ENCODE measurements at places on chromosomes 6 and 20.

GRCh38 chr6:99143108-99143861 is 195.5 kb upstream of the FBXL4 start:
- DNase-seq: no peak

DNA sequence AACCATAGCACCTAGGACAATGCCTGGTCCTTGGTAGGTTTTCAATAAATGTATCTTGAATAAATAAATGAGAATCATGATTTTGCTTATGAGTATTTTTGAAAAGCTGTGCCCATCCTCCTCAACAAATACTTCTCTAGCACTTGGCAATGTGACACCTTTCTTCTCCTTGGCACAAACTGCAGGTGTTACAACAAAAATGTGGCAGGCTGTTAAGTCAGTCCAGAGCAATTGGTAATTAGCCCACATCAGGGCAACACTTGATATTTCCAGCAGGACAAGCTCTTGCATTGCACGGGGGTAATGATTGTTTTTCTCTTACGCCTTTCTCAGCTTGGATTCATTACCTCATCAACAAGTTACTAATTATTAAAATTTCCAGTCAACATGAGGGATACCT is 31.6 kb upstream of the SNX9 start:
- no peak for DNase-seq

DNA sequence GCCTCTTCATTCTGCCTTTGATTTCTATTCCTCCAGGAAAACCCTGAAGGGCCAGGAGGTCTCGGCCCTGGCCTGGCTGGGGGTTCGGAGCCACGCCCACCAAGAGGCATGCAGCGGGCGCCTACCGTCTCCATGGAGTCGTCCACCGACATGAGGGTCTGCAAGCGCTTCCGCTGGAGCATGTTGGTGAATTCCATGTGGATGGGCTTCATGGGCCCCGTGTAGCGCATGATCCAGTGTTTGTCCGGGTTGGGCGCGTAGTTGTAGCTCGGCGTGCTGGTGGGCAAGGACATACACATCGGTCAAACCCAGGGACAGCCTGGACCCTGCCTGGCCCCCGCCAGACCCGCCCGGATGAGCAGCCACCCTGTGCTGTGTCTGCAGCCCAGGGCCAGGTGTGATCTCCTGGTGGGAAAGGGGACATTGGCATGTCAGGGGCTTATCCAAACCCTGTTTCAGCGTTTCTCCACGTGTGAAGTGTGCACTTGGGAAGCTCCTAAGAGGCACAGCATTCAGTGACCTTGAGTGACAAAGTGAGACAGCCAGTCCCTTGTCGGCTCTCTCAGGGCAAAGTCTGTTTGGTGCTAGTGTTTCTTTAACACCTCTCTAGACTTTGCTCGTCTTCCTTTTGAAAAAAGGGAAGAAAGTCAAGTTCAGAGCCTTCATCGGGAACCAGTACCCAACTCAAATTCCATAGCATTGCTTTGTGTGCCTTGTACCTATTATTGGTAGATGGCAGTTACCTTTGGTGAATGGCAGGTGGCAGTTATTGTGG is 100.8 kb downstream of the SULF2 start:
- DNase-seq: no peak

GRCh38 chr20:41701588-41702348 is 83.6 kb upstream of the CHD6 start:
- DNase-seq: no peak

DNA sequence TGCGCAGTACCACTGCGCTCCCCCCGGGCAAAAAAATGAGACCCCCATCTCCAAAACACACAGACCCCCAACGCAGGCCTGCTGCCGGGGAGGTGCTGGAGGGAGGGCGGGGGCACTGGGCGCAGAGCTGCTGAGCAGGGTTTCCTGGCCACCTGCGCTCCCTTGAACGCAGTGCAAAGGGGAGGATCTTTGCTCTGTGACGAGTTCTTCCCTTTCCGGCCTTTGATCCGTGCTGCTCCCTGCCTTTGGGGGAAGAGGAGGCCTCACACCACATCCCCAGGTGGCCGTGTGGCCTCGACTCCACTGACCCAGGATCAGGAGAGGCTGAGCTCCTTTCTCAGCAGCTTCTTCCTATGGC is 8.9 kb upstream of the COL20A1 start:
- DNase-seq: no peak

DNA sequence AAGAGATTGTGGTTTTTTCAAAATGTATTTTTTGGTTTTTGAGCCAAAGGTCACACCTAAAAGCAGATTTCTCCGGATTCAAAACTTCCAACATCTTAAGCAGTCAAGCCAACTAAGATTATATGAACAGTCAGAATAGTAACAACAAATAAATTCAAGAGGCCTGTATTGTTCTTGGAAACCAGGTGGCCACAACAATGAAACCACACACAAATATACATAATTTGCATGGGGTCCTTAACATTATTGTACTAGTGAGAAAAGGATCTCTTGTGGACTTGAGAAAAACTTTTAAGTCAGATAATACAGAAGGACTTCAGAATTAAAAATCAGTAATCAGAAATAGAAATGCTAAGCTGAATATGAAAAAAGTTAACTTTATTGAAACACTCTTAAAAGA is 40.6 kb downstream of the NOL7 start:
- no peak for DNase-seq

DNA sequence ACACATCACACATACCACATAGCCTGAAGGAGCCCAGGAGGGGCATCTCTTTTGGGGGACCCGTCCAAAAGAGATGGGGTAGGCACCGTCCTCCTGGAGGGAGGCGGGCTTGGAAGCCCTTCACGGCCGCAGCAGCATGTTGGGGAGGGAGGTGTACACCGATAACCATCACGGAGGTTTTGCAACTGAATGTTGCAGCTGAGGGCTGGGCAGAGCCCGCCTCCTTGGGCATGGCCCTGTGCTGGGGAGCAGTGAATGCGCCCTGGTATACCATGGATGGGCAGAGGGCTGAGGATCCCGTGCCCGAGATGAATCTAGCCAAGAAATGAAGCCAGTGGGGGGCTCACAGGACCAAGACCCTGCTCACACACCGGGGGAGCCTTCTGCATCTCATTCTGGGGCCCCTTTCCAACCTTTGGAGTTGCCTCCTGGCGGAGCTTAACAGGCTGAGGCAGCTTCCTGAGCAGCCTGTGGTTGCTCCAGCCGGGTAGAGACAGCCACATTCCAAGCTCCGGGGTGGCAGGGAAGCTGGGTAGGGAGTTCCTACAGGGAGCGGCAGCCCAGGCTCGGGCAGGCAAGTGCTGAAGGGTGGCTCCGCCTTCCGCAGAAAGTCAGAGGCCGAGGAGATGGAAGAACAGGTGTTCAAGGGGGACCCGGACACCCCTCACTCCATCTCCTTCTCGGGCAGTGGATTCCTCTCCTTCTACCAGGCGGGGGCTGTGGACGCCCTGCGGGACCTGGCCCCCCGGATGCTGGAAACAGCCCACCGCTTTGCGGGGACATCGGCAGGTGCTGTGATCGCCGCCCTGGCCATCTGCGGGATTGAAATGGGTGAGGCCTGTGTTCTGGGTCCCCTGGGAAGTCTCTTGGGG is at the start of gene PNPLA1:
Gene PNPLA1, plus strand, starts transcription at position 227 of the 872 bp plus-strand sequence. Its CDS starts 400 bp downstream, at position 627.
- peak; percentile 40 for DNase-seq

DNA sequence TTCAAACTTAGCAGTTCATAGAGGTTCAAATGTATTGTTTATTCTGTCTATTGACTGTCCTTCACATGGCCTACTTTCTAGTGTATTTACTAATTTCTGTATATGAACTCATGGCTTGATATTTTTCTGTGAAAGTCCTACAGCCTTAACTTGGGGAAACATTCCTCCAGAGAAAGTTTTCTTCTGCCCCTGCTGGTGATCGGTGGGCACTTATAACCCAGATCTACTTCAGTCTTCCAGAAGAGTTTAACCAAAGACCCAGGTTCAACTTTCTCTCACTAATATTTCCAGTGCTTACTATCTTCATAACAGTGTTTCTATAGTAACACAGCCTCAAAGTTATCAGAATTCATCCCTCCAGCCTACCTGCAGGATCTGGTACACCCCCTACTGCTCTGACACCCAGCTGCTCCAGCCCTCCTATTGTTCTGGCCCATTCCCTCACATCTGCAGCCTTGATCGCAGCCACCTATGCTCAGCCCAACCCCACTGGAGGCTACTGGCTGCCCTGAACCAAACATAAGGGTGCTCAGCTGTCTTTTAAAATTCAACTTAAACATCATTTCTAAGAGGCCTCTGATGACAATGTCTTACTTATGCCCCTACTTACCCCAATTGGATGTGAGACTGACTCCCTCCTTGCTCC is 72.3 kb downstream of the TBX18 start:
- DNase-seq: no peak

- no peak for DNase-seq
Observed at GRCh38 chr6:115270953-115271352, 789.7 kb downstream of the FRK start.

- DNase-seq: no peak
Observed at GRCh38 chr6:133768656-133769295, 120.1 kb upstream of the TCF21 start.

- no peak for DNase-seq
Observed at GRCh38 chr6:47917811-47918210, 136.0 kb downstream of the OPN5 start.

- DNase-seq: no peak
Observed at GRCh38 chr6:100462706-100463629, 1.8 kb downstream of the SIM1 start.

- no peak for DNase-seq
Observed at GRCh38 chr6:119673741-119674140, 324.2 kb upstream of the MAN1A1 start.

DNA sequence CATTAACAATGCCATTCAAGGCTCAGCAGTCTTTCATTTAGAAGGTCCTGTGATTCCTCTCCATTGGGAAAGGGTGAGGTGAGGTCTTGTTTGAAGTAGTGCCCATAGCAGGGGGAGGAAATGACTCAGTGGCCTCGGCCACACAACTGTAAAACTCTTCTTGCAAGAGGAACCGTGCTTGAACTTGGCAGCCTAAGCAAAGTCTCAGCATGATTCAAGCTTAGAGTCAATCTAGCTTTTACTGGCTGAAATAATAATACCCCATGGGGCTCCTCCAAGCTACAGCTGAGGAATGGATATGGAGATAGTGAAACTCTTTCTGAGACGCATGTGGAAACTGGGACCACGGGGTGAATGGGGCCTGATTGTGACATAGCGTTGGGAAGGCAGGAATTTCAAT is 428.2 kb downstream of the BMP2 start:
- DNase-seq: no peak

DNA sequence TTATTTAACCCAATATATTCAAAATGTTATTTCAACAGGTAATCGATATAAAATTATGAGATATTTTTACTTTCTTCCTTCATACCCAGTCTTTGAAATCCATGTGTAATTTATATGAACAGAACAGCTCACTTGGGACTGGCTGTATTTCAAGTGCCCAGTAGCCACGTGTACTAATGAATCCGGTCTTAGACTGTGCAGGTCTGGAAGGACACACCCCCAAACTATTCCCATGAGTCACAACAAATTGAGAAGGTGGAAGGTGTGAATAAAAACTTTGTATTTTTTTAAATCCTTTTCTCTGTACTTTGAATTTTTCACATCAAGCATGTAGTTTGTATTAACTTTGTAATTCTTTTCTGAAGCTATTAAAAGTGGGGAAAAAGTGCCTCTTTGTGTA is 2.8 kb downstream of the UNC5CL start:
- no peak for DNase-seq

- peak; percentile 91 for DNase-seq
Observed at GRCh38 chr6:50816115-50816675, 2.5 kb upstream of the TFAP2B start.

- DNase-seq: no peak
Observed at GRCh38 chr20:3082955-3083952, 1.3 kb downstream of the AVP start.

- no peak for DNase-seq
Observed at GRCh38 chr6:110325197-110325596, 33.0 kb downstream of the METTL24 start.

GRCh38 chr6:154874773-154875592 is 120.1 kb upstream of the TIAM2 start:
- no peak for DNase-seq

DNA sequence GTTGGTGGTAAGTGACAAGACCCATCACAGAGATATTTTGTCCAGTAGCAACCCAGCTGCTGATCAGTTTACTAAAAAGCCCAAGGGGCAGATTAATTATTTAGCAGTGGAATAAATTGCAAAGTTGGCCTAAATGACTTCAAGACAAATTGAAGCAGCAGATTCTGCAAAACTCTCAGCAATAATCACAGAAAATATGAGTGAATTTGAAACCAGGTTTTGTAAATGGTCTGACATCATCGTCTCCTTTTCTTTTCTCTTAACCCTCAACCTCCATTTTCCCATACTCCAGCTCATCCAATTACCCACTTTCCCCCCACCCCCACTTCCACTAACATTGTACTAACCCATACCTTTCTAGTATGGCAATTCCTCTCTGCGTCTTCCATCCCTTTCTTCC is 11.3 kb upstream of the PTPRK start:
- DNase-seq: no peak

DNA sequence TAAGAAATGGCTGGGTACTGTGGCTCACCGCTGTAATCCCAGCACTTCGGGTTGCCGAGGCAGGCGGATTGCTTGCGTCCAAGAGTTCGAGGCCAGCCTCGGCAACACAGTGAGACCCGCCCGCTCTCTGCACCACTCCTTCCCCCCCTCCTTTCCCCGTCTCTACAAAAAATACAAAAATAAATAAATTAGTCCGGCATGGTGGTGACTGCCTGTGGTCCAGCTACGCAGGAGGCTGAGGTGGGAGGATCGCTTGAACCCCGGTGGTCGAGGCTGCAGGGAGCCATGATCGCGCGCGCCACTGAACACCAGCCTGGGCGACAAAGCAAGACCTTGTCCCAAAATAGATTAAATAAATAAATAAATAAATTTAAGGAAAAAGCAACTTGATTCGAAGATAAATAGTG is 448 bp upstream of the RNF114 start:
- DNase-seq: no peak

DNA sequence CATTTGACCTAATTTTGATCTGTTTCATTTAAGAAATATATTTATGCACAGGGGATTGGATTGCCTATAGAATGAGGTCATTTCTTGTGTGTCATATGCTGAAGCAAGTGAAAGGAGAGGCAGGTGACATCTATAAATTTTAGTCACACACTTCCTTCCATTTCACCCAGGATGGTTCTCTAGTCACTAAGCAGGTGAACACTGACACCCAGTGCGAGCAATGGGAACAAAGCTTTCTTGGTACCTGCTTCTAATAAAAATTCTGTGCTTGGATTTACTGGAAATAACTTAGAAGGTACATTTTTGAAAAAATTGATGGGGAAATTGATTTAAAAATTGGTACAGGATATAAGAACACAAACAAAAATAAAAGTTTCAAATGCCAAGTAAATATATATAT is 66.9 kb upstream of the MC3R start:
- no peak for DNase-seq
